ENCODE measurements at places on chromosomes 5 and 9. TPM values are rescaled to one million over a fixed set of nuclear protein-coding genes. Genes with fewer than 3 reads are reported as not detected.

PCDHAC1 gene
- total RNA-seq, result 6.7 TPM

OR1Q1 gene
- total RNA-seq, result not detected

FOXI1 gene
- not detected for total RNA-seq

OLFM1 gene
- total RNA-seq, result 21.5 TPM

PDCD1LG2 gene
- 4.2 TPM for total RNA-seq

SEC24A gene
- total RNA-seq, result 26.9 TPM

LHX6 gene
- total RNA-seq, result 4.8 TPM

TOR1A gene
- 32.0 TPM for total RNA-seq

GRIA1 gene
- 3.4 TPM for total RNA-seq

ZER1 gene
- 37.3 TPM for total RNA-seq

IL5 gene
- total RNA-seq, result not detected

CDKN2A gene
- total RNA-seq, result 1.2 TPM

PCDHB3 gene
- total RNA-seq, result 2.0 TPM

GCNT4 gene
- total RNA-seq, result 1.7 TPM

CARD9 gene
- 6.6 TPM for total RNA-seq

RAI14 gene
- total RNA-seq, result 109 TPM

AOPEP gene
- 83.2 TPM for total RNA-seq

TMC1 gene
- 0.26 TPM for total RNA-seq

SPINK4 gene
- not detected for total RNA-seq

OTP gene
- not detected for total RNA-seq

EGFL7 gene
- total RNA-seq, result 105 TPM

YTHDC2 gene
- total RNA-seq, result 17.6 TPM

IFNA16 gene
- total RNA-seq, result not detected

FOXD4L6 gene
- total RNA-seq, result 0.26 TPM

PRELID2 gene
- total RNA-seq, result 5.9 TPM

SLC25A2 gene
- total RNA-seq, result not detected

DCANP1 gene
- total RNA-seq, result 0.24 TPM

ITGA2 gene
- total RNA-seq, result 32.4 TPM
